ENCODE measurements at places on chromosomes 5 and 9. TPM values are rescaled to one million over a fixed set of nuclear protein-coding genes. Genes with fewer than 3 reads are reported as not detected.

Gene EGFL7
- 6.2 TPM for polyA plus RNA-seq

Gene STOM
- polyA plus RNA-seq, result 101 TPM

Gene IL9
- not detected for polyA plus RNA-seq

Gene MCIDAS
- polyA plus RNA-seq, result not detected

Gene NSA2
- polyA plus RNA-seq, result 46.0 TPM

Gene SEMA4D
- polyA plus RNA-seq, result 0.43 TPM

Gene C6
- polyA plus RNA-seq, result not detected

Gene MINAR2
- polyA plus RNA-seq, result not detected

Gene LHX6
- 0.12 TPM for polyA plus RNA-seq

Gene TMEM174
- not detected for polyA plus RNA-seq

DNA sequence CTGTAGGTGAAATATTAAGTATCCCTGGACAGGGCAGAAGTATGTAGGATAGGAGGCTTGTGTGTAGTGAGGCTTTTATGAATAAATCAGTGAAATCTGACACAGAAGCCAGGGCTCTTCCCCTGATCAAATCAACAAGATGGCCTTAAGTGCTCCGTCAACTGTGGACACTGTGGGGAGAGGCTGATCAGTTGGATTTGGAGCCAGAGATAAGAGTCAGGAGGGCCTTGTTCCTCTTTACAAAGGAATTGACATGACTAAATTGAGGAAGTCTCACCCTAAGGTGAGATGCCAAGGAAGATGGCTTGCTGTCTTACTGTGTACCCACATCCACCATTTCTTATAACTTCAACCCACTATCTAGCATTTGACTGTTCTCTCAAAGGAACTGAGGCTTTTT lies 91.6 kb upstream of the PRRC1 start:
- no peak for DNase-seq

GRCh38 chr9:32928145-32928763 lies 73.2 kb downstream of the APTX start:
- peak; percentile 76 for DNase-seq

GRCh38 chr5:446883-447263 lies 3.9 kb downstream of the EXOC3 start:
- no peak for DNase-seq

GRCh38 chr9:82981552-82981951 lies 81.4 kb downstream of the RASEF start:
- DNase-seq, result no peak

DNA sequence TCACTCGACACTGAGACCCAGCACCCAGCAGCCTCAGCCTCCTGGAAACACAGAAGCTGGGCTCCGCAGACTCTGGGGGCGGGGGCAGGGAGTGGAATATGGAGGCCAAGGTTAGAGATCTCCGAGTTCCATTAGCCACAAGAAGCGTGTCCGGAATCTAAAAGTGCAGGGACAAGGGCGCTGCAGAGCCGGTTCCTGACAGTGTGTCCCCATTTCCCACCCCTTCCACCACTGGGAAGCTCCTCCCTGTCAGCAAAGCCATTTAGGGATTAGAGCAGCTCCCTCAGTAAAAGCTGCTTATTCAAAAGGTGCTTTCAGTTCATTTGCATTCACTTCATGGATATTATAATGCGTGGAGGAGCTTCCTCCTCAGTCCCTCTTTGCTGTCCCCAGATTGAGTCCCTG lies 74.1 kb upstream of the HSPA9 start:
- no peak for DNase-seq

DNA sequence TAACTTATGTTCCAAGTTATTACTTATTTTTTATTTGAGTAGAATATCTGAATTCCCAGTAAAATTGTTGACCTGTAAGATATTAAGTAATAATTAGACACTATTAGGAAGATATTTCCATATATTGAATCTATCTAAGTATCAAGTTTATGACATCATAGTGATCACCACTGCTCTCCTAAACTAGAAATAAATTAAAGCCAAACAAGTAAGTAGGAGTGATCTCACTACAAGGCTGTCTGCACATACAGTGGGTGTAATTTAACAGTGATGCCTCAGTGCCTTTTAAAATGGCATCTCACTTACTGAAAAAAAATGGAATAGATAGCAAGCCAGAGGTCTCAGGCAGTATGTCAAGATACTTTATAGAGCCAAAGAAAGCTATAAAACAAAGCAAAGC lies 789.6 kb downstream of the KCTD16 start:
- DNase-seq, result no peak

DNA sequence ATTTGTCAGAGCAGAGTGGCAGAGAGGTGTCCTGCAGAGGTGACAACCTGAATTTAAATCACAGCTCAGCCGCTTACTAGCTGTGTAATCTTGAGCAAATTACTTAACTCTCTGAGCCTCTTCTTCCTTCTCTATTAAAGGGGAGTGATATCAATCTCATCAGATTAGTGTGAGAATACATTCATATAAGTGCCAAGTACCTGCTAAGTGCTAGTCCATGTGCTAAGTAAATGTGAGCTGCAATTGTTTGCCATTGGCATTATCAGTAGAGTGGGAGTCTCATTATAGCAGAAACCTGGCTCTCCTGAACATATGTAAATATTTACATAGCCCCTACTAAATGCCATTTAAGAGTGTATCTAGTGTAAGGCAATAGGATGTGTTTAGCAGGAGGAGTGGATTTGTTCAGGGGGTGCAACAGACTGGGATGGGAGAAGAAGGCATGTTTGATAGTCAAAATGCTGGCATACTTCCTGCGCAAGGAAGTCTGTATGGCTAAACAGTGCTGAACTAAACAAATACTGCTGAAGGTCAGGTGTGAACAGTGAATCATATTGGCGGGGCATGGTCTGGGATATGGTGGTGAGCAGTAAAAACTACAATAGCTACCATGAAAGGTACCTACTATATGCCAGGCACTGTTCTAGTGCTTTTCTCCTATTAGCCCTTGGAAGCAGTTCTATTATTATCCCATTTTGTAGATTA lies 74.5 kb downstream of the F2RL2 start:
- DNase-seq, result no peak

- no peak for DNase-seq
Observed at GRCh38 chr9:126146254-126147145, 180.1 kb upstream of the MVB12B start.

DNA sequence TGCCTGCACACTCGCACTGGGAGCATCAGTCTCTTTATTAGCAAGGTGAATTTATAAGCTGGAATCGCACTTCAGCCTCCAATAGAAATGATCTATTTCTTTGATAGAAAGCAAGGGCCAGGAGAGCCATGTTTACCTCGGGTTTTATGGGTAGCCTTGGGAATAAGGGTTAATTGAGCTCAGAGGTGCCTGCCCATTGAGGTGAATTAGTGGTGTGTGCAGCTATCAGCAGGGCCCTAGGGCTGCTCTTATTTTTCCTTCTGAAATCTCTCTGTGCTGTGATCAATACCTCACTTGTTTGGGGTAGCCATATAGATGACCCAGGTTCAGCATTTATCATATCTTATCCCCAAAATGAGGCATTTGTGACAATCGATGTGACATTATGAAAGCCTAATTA lies 297.8 kb downstream of the EBF1 start:
- no peak for DNase-seq

- no peak for DNase-seq
Observed at GRCh38 chr5:96969366-96969765, 33.5 kb downstream of the LNPEP start.

- DNase-seq, result no peak
Observed at GRCh38 chr9:134330590-134330989, 4.3 kb downstream of the RXRA start.

DNA sequence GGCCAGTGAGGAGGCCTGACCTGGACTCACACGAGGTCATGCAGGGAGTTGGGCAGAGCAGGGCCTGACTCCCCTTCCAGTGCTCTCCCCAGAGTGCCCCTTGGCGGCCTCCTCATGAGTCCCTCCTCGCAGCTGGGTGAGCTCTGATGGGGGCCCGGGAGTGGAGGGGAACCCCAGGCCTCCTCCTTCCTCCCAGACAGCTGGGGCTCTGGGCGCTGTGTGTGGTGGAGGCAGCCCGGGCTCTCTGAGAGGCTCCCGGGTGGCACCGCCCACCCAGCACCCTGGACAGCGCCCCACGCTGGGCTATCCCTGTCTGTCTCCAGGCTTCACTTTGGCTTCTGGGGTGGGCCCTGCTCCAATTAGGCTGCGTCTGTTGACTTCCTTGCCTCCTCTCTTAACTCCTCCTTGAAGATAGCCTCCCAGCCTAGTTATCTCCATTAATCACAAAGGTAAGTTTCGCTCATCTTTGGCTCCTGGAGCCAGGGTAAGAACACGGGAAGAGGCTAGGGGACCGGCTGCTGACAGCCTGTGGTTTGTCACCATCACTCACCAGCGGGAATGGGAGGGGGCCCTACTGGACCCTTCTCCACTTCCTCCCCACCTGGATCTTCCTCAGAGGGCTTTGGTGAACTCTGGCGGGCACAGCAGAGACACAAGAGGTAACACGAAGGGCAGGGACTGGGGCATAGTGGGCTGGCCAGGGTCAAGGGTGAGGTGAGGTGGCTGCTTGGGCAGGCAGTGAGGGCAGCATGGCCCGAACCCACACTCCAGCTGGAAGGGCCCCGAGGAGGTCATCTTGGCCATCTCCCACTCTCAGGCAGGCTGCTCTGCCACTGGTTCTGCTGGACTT lies 13.1 kb downstream of the PSD2 start:
- DNase-seq, result no peak

GRCh38 chr9:105148328-105149006 lies 96.0 kb upstream of the SLC44A1 start:
- DNase-seq, result no peak

GRCh38 chr9:127049044-127049443 lies 73.4 kb downstream of the ANGPTL2 start:
- DNase-seq, result peak; percentile 50

DNA sequence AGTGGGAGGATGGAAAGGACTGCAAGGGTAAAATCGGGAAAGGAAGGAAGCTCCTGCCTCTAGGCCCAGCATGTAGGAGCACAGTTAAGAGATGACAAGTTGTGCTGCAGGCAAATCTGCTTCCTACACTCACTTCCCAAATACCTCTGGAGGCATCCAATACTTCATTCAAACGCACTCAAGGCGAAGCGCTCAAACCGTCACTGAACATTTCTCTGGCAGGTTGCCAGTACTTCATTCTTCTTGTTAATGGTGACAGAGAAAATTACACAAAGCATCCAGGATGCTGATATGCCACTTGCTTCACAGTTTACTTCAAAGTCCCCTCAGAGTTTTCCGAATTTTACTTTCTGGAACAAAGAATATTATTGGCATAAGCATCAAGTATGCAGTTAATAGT lies 59.8 kb downstream of the NREP start:
- peak; percentile 13 for DNase-seq
